ENCODE measurements at places on chromosomes 1 and 21. TPM values are rescaled to one million over a fixed set of nuclear protein-coding genes. Genes with fewer than 3 reads are reported as not detected.
A peak's percentile ranks its signal among the peaks of the same experiment; 100 is the strongest.

The ST7L gene
- 24.8 TPM for total RNA-seq

The PM20D1 gene
- not detected for total RNA-seq

The USP1 gene
- 165 TPM for total RNA-seq

The FTCD gene
- total RNA-seq = not detected

The DCAF8 gene
- 53.6 TPM for total RNA-seq

The CTTNBP2NL gene
- total RNA-seq = 13.2 TPM

DNA sequence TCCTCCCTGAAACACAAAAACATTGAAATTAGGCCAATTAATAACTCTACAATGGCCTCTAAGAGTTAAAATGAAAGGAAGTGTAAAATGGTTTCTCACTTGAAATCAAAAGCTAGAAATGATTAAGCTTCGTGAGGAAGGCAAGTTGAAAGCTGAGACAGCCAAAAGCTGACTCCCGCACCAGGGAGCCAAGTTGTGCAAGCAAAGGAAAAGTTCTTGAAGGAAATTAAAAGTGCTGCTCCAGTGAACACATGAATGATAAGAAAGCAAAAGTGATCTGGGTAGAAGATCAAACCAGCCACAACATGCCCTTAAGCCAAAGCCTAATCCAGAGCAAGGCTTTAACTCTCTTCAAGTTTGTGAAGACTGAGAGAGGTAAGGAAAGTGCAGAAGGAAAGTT, 22.8 kb downstream of the CYYR1 start:
- no peak for DNase-seq

GRCh38 chr1:167538657-167539056, 14.9 kb downstream of the CREG1 start:
- DNase-seq = peak; percentile 34

DNA sequence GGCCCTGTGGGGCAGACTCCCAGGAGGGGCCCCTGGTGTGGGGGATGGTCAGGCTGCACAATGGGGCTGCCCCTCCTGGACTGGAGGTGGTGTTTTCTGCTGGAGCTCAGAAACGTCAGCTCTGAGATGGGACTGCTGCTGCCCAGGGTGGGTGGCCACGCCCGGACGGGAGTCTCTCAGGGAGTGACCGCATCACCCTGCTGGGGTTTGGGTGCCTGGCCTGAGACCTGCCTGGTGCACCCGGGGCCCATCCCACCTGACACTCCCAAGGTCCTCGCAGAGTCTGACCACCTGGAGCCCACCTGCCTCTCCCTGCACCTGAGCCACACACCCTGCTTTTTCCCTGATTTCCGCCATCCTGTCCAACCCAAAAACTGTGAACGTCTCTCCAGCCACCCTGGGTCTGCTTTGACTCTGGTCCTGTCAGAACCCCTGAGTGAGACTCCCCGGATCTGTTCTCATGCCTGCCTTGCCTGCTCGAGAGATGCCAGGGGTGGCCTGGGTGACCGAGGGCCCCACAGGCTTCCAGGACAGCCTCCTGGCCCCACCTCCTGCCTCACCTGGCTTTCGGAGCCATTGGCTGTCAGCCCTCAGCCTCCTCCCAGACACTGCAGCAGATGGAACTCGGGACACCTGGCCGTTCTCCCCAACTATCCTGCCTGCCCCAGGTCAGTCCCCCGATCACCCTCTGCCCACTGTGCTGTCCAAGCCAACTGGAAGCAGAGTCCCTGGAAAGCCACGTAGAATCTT, 11.6 kb upstream of the SMYD3 start:
- no peak for DNase-seq

DNA sequence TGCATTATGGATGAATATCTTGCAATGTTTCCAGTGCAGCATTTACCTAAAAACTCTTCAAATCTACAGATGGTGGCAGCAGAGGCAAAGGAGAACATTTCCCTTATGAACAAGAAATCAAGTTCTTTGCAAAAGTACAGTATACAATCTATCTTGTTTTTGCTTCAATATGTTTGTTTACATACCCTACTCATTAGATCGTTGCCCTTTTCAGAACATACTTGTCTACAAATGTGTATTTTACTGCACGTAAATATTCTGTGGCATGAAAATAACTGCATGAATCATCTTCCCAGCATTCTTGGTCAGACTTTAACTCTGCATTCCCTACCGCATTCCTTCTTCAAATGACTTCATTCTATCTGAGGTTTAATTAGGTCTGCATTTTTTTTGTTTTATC, 212.7 kb downstream of the ZP4 start:
- peak; percentile 6 for DNase-seq

DNA sequence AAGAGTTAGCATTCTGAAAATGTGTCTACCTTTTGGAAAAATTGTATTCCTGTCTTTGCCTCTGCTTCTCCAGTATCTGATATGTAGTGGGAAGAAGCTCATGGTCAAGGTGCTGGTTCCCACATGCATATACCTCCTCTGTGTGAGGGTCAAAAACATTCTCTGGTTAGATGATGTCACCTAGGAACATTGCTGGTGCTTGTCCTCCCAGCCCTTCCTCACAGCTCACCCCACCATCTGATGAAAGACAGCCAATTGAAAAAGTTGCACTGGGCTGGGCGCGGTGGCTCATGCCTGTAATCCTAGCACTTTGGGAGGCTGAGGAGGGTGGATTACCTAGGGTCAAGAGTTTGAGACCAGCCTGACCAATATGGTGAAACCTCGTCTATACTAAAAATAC, 154.4 kb downstream of the NR5A2 start:
- no peak for DNase-seq

GRCh38 chr1:11479375-11479979, 522 bp downstream of the DISP3 start:
- no peak for DNase-seq

DNA sequence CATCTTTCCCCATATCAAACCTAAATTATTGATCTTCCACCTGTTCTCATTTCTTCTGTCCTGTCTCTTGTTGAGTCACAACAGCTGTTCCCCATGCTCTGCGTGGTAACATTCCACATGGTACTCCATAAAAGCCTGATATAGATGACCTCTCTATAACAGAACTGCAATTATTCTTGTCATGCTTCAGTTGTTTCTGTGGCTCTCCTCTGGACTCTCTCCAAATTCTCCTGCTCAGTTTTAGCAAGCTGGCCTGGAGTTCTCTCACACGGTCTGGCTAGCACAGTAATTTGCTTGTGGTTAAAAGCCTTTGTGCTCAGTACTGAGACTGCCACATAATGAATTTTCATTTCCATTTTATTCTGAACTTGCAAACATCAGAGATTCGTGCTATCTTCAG, 10.6 kb upstream of the LRRC39 start:
- peak; percentile 93 for DNase-seq

GRCh38 chr1:202862679-202863560, 26.0 kb downstream of the RABIF start:
- no peak for DNase-seq

DNA sequence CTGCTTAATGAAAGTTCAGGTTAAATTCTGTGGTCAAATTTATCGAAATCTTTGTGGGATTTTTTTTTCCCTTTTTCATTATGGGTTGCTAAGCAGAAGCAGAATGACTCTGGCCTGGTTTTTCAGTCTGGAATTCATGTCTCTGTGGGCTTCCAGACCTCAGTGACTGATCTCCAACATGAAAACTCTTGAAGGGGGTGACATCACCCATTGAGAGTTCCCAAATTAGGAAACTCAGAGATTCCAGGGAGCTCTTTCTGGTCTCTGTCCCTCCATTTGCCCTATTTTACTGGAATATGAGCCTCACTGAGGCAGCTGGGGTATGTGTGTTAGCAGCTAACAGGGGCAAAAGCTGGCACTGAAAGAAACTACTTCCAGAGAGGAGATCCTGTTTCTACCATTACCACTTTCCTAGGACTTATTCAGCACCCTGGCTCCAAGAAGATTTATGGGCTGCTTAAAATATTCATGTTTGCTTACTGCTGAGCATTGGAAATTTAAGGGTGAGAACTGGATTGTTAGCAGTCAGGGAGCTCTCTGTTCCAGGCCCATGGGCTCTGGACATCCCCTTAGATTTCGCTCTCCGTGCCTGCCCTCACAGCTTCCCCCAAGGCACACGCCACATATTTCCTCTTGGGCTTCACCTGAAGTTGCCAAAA, 203.4 kb upstream of the SPAG17 start:
- DNase-seq = peak; percentile 40

DNA sequence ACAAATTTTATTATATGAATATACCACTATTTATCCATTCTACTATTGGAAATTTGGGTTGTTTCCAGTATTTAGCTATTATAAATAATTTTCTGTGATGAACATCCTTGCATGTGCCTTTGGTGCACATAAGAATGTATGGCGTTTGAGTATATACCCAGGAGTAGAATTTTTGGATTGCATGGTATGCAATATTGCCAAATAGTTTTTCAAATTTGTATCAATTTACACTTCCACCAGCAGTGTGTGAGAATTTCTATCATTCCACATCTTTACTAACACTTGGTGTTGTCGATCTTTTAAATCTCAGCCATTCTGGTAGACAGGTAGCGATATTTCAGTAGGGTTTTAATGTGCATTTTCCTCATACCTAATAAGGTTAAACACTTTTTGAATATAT, 9.2 kb upstream of the FNBP1L start:
- DNase-seq = no peak

Measured in SJCRH30 (cell line).